ENCODE measurements at places on chromosomes 16 and 17.
A peak's percentile ranks its signal among the peaks of the same experiment; 100 is the strongest.

- no peak for DNase-seq
Observed at GRCh38 chr16:13291591-13292333, 390.4 kb downstream of the SHISA9 start.

GRCh38 chr17:19703828-19704613, 12.4 kb downstream of the SLC47A2 start:
- no peak for DNase-seq

DNA sequence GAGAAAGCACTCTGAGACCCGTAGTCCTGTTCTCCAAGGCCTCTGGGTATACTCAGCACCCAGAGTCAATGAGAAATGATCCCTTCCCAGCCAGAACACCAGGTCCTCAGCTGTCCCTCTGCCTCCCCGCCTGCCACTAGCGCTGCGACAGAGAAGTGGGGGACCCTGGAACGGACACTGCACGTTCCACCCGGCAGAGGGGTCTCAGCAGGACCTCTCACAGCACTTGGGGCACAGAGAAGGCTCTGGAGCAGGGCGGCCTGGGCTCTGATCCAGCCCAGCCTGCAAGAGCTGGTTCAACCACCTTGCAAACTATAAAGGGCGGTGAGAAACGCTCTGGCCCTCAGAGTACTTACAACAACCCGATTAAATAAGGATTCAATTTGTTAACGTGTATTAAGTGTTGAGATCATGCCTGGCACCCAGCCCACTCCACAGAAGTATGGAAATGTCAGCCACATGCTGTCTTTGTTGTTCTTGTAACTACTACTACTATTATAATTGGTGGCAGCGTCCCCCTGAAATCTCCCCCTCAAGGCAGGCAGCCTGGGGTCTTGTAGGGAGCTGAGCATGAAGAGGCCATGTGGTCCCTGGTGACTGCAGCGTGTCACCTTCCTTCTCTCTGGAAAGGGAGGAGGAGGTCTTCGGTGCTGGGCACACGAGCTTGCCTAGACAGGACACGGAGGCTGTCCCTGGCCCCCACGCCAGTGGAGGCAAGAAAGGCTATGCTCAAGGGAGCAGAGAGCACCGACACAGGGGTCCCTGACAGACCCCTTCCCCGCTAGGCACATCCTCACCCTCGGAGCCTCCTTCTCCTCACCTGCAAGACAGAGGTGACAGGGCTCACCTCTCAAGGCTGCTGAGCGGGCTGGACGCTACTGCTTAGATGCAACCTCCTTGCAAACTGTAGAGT, 2.4 kb downstream of the OSGIN1 start:
- DNase-seq = no peak

DNA sequence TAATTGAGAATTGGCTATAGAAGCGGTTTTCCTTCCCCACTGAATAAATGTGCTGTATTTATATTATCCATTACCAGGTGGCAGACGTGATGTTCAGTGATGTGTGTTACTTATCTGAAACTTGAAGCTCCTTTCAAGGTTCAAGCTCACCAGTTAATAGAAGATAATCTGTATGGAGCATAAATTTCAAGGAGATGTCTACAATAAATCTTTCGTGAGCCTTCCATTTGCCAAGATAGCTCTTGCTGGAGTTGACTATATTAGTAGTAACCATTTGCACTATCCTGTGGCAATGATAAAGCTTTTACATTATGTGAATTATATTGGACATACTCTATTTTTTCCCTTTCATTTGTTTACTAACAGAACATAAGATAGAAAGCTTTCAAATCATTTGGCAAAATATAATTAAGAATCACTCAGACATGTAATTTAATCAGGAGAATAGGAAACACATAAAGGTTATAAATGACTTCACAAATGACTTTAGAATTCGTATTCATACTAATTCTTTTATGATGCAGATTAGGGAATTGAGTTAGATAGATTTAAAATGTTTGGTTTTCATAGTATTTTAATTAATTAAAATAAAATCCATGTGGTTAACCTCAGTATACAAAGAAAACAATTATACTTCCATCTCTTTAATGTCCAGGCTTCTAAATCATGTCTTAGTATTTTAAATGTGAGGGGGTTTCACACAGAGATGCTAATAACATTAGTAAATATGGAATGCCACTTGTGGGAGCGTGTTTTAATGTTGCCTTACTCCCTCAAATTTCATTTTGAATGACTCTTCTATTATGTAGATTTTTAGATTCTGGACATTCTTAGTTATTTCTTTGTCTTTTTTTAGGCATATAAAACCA, 664.4 kb upstream of the CDH8 start:
- DNase-seq = no peak

GRCh38 chr16:67967183-67967957, 1.1 kb downstream of the SLC12A4 start:
- DNase-seq = peak; percentile 47

- peak; percentile 91 for DNase-seq
Observed at GRCh38 chr16:77289331-77289809, 90.2 kb downstream of the SYCE1L start.

DNA sequence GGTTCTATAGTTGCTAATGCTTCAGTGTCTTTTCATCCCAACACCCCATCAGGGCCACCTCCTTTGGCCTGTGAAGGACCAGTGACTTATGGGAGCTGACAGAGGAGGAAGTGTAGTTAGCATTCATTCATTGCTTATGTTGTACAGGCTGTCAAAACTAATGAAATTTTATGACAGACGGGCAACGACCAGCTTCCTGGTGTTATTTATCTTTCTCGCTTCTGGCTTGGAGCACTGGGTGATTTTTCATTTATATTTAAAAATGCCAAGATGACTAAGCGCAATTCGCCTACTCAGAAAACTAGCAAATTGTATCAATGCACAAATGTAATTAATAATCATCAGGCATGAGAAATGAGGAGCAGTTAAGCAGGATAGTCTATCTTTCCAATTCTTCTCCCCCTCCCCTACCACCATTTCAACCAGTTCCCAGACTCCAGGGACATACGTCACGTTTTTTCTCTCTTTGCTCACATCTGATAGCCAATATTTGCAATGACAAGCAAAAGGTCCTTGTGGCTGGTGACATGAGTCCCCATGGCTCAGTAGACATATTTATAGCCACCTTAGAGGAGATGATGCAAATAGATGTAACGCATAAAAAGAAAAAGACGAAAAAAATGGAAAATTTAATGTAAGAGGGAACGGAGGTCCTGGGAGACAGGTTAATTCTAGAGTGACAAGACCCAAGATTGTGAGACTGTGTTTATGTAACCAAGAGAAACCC, 11.2 kb downstream of the CDRT15 start:
- DNase-seq = no peak

All from HT1080 (cell line).